Kidney (tissue), 22 donors: ENCODE measurements at places on chromosomes 11 and 22. TPM values are rescaled to one million over a fixed set of nuclear protein-coding genes. Genes with fewer than 3 reads are reported as not detected.
A peak's percentile ranks its signal among the peaks of the same experiment; 100 is the strongest.

- no peaks in the 10 kb centered on the region for H3K4me1 ChIP-seq
- H3K36me3 ChIP-seq, result peaks cover 4% of the 10 kb centered on the region
- peak; percentile 89 for DNase-seq
- H3K4me3 ChIP-seq, result peak within 1 kb of the TSS; percentile 65
- peak within 1 kb of the TSS; percentile 88 for H3K27ac ChIP-seq
These were observed at the start of gene TLCD5 for GRCh38 chr11:120324932-120325810. TSS of gene TLCD5 (plus strand) at chr11:120325299. CDS start at chr11:120327442, 2,143 bp downstream.

GRCh38 chr22:50608996-50609395 is 8.4 kb downstream of the MAPK8IP2 start:
- peaks cover 5% of the 10 kb centered on the region for H3K27me3 ChIP-seq
- H3K4me3 ChIP-seq, result no peak overlapping the region
- no peak for DNase-seq
- H3K36me3 ChIP-seq, result no peaks in the 10 kb centered on the region

GRCh38 chr11:102513869-102514268 is 16.7 kb downstream of the MMP7 start:
- no peaks in the 10 kb centered on the region for H3K4me1 ChIP-seq
- DNase-seq, result no peak
- H3K27me3 ChIP-seq, result no peaks in the 10 kb centered on the region
- H3K4me3 ChIP-seq, result no peak overlapping the region
- no peaks in the 10 kb centered on the region for H3K36me3 ChIP-seq

DNA sequence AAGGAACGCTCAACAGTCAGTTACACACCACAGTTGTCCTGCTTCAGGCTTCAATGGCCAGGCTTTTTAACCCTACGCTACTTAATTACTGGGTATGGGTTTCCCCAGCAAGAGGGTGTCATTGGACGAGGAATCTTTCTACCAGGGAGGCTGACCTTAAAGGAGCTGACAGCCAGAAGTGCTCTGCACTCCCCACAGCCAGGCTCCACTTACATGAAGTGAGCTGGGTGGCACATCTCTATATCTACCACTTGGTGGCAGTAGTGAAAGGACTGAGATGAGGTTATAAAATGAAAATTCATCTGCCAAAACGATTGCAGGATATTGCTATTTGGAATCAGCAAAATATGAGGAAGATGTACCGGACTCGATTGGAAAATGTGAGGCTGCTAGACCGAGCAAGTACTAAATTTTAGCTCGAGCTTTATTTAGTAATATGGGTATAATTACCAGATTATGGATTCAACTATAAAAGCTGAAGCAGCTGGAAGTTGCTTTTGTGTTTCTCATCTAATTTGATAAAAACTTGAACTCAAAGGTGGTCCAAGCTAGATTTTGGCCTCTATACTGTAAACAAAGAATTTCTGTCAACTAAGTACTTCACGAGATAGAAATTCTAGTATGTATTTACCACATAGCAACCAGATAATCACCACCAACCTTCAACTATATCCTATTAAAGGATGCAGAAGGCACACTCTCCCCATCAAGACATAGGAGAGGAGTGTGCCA is 53.9 kb upstream of the CEP126 start:
- no peaks in the 10 kb centered on the region for H3K27me3 ChIP-seq
- peak; percentile 53 for DNase-seq
- H3K4me3 ChIP-seq, result no peak overlapping the region

DNA sequence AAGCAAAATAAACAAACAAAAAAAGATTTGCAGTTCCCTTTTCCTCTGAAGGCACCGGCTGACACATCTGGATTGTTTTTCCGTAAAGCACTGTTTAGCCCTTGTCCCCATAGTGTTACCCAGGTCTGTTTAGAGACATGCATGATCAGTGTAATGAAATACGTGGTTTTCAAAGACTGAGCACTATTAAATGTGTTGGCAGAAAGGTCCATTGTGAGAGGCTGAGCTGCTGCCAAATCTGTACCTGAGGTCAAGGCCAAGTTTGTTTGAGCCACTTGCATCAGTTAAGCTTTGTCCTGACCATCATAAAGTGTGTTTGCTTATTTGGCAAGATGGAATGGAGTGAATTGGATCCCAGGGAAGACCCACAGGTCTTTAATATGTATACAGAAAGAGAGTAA is 26.3 kb downstream of the CTR9 start:
- no peak for DNase-seq
- H3K4me3 ChIP-seq, result no peak overlapping the region
- H3K27me3 ChIP-seq, result no peaks in the 10 kb centered on the region
- H3K27ac ChIP-seq, result no peak overlapping the region
- peaks cover 60% of the 10 kb centered on the region for H3K36me3 ChIP-seq
- no peaks in the 10 kb centered on the region for H3K4me1 ChIP-seq

GRCh38 chr11:19746086-19746485 is 33.4 kb downstream of the NAV2 start:
- no peaks in the 10 kb centered on the region for H3K27me3 ChIP-seq
- no peak for DNase-seq
- no peak overlapping the region for H3K27ac ChIP-seq

- no peaks in the 10 kb centered on the region for H3K27me3 ChIP-seq
- H3K36me3 ChIP-seq, result no peaks in the 10 kb centered on the region
- no peak overlapping the region for H3K4me3 ChIP-seq
- DNase-seq, result no peak
- H3K27ac ChIP-seq, result no peak overlapping the region
- H3K4me1 ChIP-seq, result no peaks in the 10 kb centered on the region
These were observed 119.3 kb upstream of the SERPIND1 start for GRCh38 chr22:20654343-20655208.

- H3K27ac ChIP-seq, result no peak overlapping the region
- no peak for DNase-seq
- no peak overlapping the region for H3K4me3 ChIP-seq
These were observed 15.9 kb downstream of the SEZ6L start for GRCh38 chr22:26185190-26185589.

- peak; percentile 80 for DNase-seq
- no peaks in the 10 kb centered on the region for H3K36me3 ChIP-seq
- H3K27ac ChIP-seq, result peak overlapping the region; percentile 59
- no peak overlapping the region for H3K4me3 ChIP-seq
- H3K27me3 ChIP-seq, result no peaks in the 10 kb centered on the region
These were observed 2.9 kb downstream of the ALDH3B1 start for GRCh38 chr11:68012843-68013610.

- no peaks in the 10 kb centered on the region for H3K27me3 ChIP-seq
- H3K4me3 ChIP-seq, result no peak overlapping the region
- H3K4me1 ChIP-seq, result no peaks in the 10 kb centered on the region
- no peak overlapping the region for H3K27ac ChIP-seq
- DNase-seq, result peak; percentile 80
These were observed 15.4 kb downstream of the ARFGAP2 start for GRCh38 chr11:47161134-47161854.

GRCh38 chr11:73306069-73306841 is 1.8 kb upstream of the ARHGEF17 start:
- peaks cover 15% of the 10 kb centered on the region for H3K4me1 ChIP-seq
- no peak overlapping the region for H3K4me3 ChIP-seq
- no peak for DNase-seq
- H3K36me3 ChIP-seq, result no peaks in the 10 kb centered on the region

DNA sequence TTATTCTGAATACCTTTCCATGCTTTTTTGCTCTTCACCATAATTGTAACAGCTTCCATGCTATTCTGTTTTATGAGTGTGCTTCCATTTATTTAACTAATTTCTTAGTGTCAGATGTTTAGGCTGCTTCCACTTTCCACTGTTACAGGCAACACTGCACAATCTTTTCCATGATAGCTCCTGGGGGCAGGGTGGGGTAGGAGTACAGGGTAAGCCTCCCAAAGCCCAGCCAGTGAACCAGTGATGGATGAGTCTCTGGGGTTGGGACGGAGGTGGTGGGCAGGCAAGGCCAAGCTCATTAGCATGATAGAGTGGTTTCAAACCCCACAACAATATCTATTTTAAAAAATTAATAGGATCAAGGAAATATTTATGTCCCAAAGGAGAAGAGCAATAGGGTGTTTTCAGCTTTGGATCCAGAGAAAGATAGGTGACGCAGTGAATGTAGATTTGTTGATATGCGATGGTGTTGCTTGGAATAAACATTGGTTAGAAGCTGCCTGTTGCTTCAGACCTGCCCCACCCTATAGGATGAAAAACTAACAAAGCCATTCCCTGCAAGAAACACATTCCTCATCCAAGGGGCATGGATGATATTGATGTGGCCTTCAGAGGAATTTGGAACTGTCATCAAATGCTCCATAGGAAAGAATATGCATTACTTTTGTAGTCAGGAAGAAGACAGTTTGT is 17.1 kb upstream of the ELF5 start:
- no peaks in the 10 kb centered on the region for H3K4me1 ChIP-seq
- H3K27me3 ChIP-seq, result no peaks in the 10 kb centered on the region
- no peak overlapping the region for H3K4me3 ChIP-seq
- no peak overlapping the region for H3K27ac ChIP-seq
- no peak for DNase-seq

GRCh38 chr11:44899959-44900358 is 50.7 kb downstream of the TP53I11 start:
- no peak overlapping the region for H3K4me3 ChIP-seq
- H3K36me3 ChIP-seq, result no peaks in the 10 kb centered on the region
- DNase-seq, result no peak
- H3K27me3 ChIP-seq, result no peaks in the 10 kb centered on the region
- H3K4me1 ChIP-seq, result no peaks in the 10 kb centered on the region

GRCh38 chr11:70900540-70900939 is 351.8 kb downstream of the SHANK2 start:
- no peak overlapping the region for H3K4me3 ChIP-seq
- no peak for DNase-seq
- H3K27ac ChIP-seq, result no peak overlapping the region
- no peaks in the 10 kb centered on the region for H3K36me3 ChIP-seq
- H3K4me1 ChIP-seq, result no peaks in the 10 kb centered on the region

GRCh38 chr11:9943386-9944110 is 279.7 kb downstream of the SWAP70 start:
- no peaks in the 10 kb centered on the region for H3K4me1 ChIP-seq
- no peak overlapping the region for H3K4me3 ChIP-seq
- no peak overlapping the region for H3K27ac ChIP-seq
- H3K27me3 ChIP-seq, result no peaks in the 10 kb centered on the region

- H3K36me3 ChIP-seq, result no peaks in the 10 kb centered on the region
- no peak overlapping the region for H3K4me3 ChIP-seq
- no peaks in the 10 kb centered on the region for H3K4me1 ChIP-seq
- DNase-seq, result no peak
- no peaks in the 10 kb centered on the region for H3K27me3 ChIP-seq
These were observed 41.7 kb downstream of the HORMAD2 start for GRCh38 chr22:30121960-30122359.

DNA sequence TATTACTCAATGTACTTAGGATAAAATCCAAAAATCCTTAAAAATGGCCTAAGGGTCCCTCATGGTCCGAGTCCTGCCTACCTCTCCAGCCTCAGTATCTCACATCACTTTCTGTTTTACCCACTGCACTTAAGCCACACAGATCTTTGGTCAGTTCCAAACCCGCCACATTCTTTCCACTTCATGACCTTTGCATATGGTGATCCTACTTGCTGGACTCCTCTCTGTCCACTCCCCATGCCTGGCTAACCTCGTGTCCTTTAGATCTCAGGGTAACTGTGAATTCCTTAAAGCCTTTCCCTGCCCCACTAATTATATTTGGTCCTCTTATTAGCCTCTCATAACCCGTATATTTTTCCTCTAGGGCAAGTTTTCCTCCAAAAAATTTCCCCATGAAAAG is 1.2 kb downstream of the NUP160 start:
- H3K36me3 ChIP-seq, result peaks cover 8% of the 10 kb centered on the region
- H3K27ac ChIP-seq, result no peak overlapping the region
- H3K4me1 ChIP-seq, result peaks cover 6% of the 10 kb centered on the region
- peak overlapping the region; percentile 99 for H3K4me3 ChIP-seq
- no peak for DNase-seq
- no peaks in the 10 kb centered on the region for H3K27me3 ChIP-seq

- no peak for DNase-seq
- no peaks in the 10 kb centered on the region for H3K27me3 ChIP-seq
- no peak overlapping the region for H3K27ac ChIP-seq
- H3K36me3 ChIP-seq, result no peaks in the 10 kb centered on the region
- H3K4me3 ChIP-seq, result no peak overlapping the region
These were observed 444.9 kb upstream of the KIRREL3 start for GRCh38 chr11:127445476-127445875.

GRCh38 chr11:119034813-119035212 is 4.1 kb upstream of the SLC37A4 start:
- DNase-seq, result no peak
- H3K27ac ChIP-seq, result no peak overlapping the region
- no peaks in the 10 kb centered on the region for H3K36me3 ChIP-seq
- H3K4me3 ChIP-seq, result no peak overlapping the region
- no peaks in the 10 kb centered on the region for H3K27me3 ChIP-seq
- H3K4me1 ChIP-seq, result no peaks in the 10 kb centered on the region

- no peaks in the 10 kb centered on the region for H3K27me3 ChIP-seq
- H3K4me3 ChIP-seq, result peak overlapping the region; percentile 98
- H3K36me3 ChIP-seq, result no peaks in the 10 kb centered on the region
- no peak for DNase-seq
- no peak overlapping the region for H3K27ac ChIP-seq
- peaks cover 2% of the 10 kb centered on the region for H3K4me1 ChIP-seq
These were observed 1.0 kb downstream of the POLA2 start for GRCh38 chr11:65262776-65263175.

DNA sequence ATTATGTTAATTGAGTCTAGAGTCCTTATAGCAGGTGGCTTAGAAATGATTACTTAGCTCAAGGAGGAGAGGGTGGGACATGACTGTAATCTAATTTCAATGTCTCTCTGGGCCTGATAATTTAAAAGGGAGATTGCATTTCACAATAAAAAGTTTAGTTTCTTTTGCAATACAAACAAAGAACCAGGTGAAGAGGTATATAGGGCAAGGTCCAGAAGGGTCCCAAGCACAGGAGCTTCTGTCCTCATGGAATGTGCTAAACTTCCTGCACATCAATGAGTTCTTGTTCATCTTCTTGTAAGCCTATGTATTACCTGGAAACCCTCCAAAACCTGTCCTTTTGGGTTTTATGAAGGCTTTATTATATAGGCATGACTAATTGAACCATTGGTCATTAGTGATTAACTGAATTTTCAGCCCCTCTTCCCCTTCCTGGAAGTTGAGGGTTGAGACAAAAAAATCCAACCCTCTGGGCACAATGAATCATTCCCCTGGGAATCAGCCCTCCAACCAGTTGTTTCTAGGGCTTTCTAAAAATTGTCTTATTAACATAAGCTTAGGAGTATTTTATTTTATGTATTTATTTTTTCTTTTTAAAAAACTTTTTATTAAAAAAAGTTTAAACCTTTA is 37.6 kb downstream of the MS4A2 start:
- no peak for DNase-seq
- H3K4me3 ChIP-seq, result no peak overlapping the region
- no peaks in the 10 kb centered on the region for H3K27me3 ChIP-seq

GRCh38 chr22:49735411-49735900 is 92.2 kb downstream of the BRD1 start:
- no peaks in the 10 kb centered on the region for H3K27me3 ChIP-seq
- no peaks in the 10 kb centered on the region for H3K36me3 ChIP-seq
- H3K27ac ChIP-seq, result no peak overlapping the region
- H3K4me1 ChIP-seq, result no peaks in the 10 kb centered on the region

HORMAD2 gene
- total RNA-seq, result not detected

PTPRCAP gene
- total RNA-seq, result 20.3 TPM

OR5AS1 gene
- not detected for total RNA-seq

BATF2 gene
- total RNA-seq, result 5.9 TPM

ACR gene
- 1.6 TPM for total RNA-seq

DRD4 gene
- total RNA-seq, result 1.1 TPM
